ENCODE measurements at places on chromosomes 12 and 14. TPM values are rescaled to one million over a fixed set of nuclear protein-coding genes. Genes with fewer than 3 reads are reported as not detected.

- H3K4me3 ChIP-seq, result no peak overlapping the region
- DNase-seq, result no peak
- no peaks in the 10 kb centered on the region for H3K36me3 ChIP-seq
- no peaks in the 10 kb centered on the region for H3K27me3 ChIP-seq
- H3K4me1 ChIP-seq, result no peaks in the 10 kb centered on the region
These were observed 234.5 kb upstream of the KITLG start for GRCh38 chr12:88814779-88815178.

The PAH gene
- polyA plus RNA-seq, result not detected

The JPH4 gene
- 2.2 TPM for polyA plus RNA-seq

DNA sequence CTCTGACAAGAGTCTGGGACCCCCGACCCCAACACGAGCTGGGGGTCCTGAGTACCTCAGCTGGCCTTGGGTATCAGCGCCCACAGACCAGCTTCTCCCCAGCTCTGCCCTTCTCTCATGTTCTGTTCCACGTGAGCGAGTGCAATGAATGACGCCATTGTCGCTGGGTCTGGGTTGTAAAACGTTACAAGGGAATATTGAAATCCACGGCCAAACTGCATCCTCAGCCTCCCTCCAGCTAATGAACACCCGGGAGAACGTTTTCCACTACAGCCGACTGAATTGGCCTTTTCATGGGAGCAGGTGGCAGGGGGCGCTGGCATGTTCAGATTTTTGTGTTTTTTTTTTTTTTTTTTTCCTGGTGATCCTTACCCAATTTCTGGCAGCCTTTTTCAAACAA, 34.7 kb downstream of the TBX5 start:
- no peak for DNase-seq
- no peaks in the 10 kb centered on the region for H3K27me3 ChIP-seq
- H3K4me3 ChIP-seq, result no peak overlapping the region
- no peak overlapping the region for H3K27ac ChIP-seq
- no peaks in the 10 kb centered on the region for H3K36me3 ChIP-seq
- H3K4me1 ChIP-seq, result no peaks in the 10 kb centered on the region

- no peaks in the 10 kb centered on the region for H3K36me3 ChIP-seq
- H3K4me1 ChIP-seq, result peaks cover 23% of the 10 kb centered on the region
- no peak overlapping the region for H3K27ac ChIP-seq
- H3K4me3 ChIP-seq, result no peak overlapping the region
- peaks cover 7% of the 10 kb centered on the region for H3K27me3 ChIP-seq
These were observed 29.4 kb downstream of the NUAK1 start for GRCh38 chr12:106109168-106109910.

The PCED1B gene
- 0.10 TPM for polyA plus RNA-seq

The RCOR1 gene
- polyA plus RNA-seq, result 2.1 TPM

DNA sequence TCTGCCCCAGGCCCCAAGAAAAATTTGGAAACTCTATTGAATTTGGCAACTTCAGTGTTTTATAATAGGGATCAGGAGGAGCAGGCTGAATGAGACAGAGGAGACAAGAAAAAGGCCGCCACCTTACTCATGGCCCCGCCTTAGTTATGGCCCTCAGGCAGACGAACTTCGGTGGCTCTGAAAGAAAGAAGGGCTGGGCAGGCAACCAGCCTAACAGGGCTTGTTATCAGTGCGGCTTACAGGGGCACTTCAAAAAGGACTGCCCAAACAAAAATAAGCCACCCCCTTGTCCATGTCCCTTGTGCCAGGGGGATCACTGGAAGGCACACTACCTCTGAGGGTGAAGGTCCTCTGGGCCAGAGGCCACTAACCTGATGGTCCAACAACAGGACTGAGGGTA, 146.3 kb upstream of the ATF7IP start:
- H3K4me3 ChIP-seq, result no peak overlapping the region
- H3K27ac ChIP-seq, result no peak overlapping the region
- no peaks in the 10 kb centered on the region for H3K27me3 ChIP-seq
- DNase-seq, result no peak
- H3K36me3 ChIP-seq, result no peaks in the 10 kb centered on the region

DNA sequence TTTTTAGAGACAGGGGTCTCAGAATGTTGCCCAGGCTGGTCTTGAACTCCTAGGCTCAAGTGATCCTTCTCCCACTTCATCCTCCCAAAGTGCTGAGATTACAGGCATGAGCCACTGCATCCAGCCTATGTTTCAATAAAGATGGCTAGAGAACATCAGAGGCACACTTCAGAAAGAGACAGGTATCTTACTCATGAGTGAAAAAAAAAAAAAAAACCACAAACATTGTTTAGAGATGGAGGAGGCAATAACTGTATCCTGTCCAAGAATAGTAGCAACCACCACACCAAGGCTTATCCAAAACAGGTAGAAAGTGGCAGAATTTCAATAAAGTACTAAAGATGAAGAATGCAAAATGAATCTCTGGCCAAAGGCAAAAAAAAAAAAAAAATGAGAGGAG, 30.3 kb downstream of the EEA1 start:
- H3K27ac ChIP-seq, result no peak overlapping the region
- peaks cover 14% of the 10 kb centered on the region for H3K36me3 ChIP-seq
- H3K4me1 ChIP-seq, result peaks cover 24% of the 10 kb centered on the region
- H3K27me3 ChIP-seq, result no peaks in the 10 kb centered on the region
- no peak for DNase-seq

The MUCL1 gene
- polyA plus RNA-seq, result not detected

DNA sequence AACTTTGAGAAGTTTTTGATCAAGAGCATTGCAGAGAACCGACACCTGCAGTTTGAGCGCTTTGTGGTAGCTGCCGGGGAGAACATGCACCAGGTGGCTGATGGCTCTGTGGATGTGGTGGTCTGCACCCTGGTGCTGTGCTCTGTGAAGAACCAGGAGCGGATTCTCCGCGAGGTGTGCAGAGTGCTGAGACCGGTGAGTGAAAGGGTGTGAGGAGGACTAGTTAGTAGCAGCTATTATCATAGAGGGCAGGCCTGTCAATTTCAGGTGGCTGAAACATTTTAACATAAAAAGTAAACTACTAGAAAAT, 27.0 kb upstream of the HIGD1C start:
- DNase-seq, result no peak
- H3K4me3 ChIP-seq, result peak overlapping the region; percentile 87
- no peaks in the 10 kb centered on the region for H3K27me3 ChIP-seq

The CMKLR1 gene
- 7.5 TPM for polyA plus RNA-seq

- DNase-seq, result no peak
- H3K4me1 ChIP-seq, result no peaks in the 10 kb centered on the region
- no peaks in the 10 kb centered on the region for H3K36me3 ChIP-seq
These were observed 1345.6 kb downstream of the FSCB start for GRCh38 chr14:43161477-43161876.

DNA sequence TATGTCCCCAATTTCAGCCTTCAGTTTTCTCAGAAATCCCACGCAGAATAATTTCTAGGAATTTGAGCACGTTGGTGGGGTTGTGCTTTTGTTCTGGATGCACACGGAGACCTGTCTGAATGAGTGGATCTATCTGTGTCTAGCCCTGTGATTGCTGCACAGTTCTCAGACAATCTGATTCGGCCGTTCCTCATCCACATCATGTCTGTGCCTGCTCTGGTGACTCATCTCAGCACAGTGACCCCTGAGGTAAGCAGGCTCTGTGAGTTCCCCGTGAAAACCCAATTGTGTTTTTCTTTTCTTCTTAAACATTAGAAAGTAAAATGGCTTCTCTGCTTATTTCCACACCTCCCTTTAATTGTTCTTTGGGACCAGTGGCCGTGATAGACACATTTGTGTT, 20.2 kb downstream of the UBE3B start:
- no peak overlapping the region for H3K27ac ChIP-seq
- no peaks in the 10 kb centered on the region for H3K27me3 ChIP-seq
- peaks cover 64% of the 10 kb centered on the region for H3K36me3 ChIP-seq
- no peak for DNase-seq
- H3K4me3 ChIP-seq, result no peak overlapping the region
- no peaks in the 10 kb centered on the region for H3K4me1 ChIP-seq

The TAS2R13 gene
- polyA plus RNA-seq, result not detected

The CFAP251 gene
- not detected for polyA plus RNA-seq

GRCh38 chr14:78997811-78998210, 827.6 kb downstream of the NRXN3 start:
- DNase-seq, result no peak
- H3K27ac ChIP-seq, result no peak overlapping the region
- no peak overlapping the region for H3K4me3 ChIP-seq
- no peaks in the 10 kb centered on the region for H3K36me3 ChIP-seq
- no peaks in the 10 kb centered on the region for H3K27me3 ChIP-seq

Measured in CD14-positive monocyte (primary cell).